Fibroblast of mammary gland (primary cell): ENCODE measurements at places on chromosomes 12 and 14.
A peak's percentile ranks its signal among the peaks of the same experiment; 100 is the strongest.

GRCh38 chr12:53978477-53979356 lies 4.0 kb upstream of the HOTAIR start:
- no peak for DNase-seq

GRCh38 chr14:63155511-63156185 lies 48.6 kb upstream of the RHOJ start:
- DNase-seq = no peak

DNA sequence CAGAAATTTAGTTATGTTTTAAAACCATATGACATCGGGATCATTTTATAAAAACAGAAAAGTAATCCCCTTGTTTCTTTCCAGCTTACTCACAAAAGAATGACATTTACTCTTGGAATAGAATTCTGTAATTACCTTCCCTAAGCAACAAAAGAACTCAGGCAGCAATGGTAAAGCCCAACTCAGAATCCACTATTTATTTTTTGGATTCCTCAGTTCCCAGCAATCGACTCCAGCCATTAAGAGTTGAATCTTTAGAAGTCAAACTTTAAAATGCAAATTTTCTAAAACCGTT lies 65.9 kb downstream of the FOXN3 start:
- DNase-seq = no peak

GRCh38 chr12:116210131-116210530 lies 67.4 kb downstream of the MED13L start:
- no peak for DNase-seq

DNA sequence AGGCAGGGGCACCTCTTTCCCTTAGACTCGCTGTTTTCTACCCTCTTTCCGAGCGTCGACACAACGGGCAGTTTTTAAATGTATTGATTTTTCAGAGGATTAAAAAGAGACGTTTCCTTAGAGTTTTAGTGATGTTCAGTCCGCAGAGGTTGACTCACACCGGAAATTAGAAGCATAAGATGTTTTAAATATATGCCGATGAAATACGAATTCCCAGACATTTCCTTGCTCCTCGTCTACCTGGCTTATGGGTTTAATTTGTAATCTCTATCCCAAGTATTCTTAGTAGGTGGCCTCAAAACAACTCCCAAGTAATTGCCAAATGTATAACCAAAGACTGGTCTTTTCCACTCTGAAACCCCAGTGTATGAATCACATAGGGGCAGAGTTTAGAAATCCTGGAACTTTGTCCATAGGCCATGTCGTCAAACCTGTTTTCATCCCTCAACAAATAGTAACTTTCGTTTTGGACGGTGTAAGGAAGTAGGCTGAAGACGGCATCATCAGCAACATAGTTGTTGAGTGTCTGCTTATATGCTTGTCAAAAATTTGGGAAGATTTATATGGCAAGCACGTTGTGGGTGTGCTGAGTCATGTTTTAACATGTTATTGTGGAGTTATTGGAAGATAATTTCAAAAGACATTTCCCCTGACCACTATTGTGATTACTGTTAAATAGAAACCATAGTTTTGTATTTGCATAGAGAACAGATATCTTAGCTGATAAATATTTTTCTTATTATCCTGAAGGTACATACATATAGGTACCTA lies 824 bp downstream of the TBK1 start:
- DNase-seq = peak; percentile 97

GRCh38 chr14:61033855-61034254 lies 52.8 kb downstream of the SLC38A6 start:
- peak; percentile 28 for DNase-seq

GRCh38 chr12:13100882-13101769 lies 2.3 kb downstream of the GSG1 start:
- peak; percentile 96 for DNase-seq

- peak; percentile 99 for DNase-seq
These were observed 108.3 kb downstream of the CRADD start for GRCh38 chr12:93785249-93786010.

GRCh38 chr12:111438481-111438880 lies 32.8 kb downstream of the SH2B3 start:
- peak; percentile 60 for DNase-seq

DNA sequence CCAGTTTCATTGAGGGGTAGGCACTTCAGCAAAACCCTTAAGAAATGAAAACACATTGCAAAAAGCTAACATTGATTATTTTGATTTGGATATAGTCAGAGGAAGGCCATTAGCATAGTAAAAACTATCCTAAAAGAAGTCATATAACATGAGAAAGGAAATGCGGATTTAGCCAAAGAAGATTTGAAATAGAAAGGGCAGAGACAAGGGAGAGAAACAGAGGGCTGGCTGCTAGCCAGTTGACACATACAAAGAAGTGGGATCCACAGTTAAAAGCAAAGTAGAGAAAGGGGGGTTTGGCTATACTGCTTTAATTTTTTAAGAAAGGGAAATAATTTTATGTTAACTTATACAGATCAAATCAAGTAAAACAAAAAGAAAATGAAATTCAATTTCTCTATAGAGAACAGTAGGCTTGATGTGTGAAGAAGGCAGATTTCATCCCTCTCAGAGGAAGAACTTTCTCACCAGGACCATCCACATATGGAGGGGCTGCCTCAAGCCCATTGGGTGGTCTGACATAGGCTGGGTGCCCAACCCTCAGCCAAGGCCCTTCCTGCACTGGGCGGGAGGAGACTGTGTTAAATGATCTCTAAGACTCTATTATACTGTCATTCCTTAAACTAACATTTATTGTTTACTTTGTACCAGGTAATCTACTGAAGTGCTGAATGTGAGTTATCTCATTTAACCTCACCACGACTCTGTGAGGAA lies 420.3 kb downstream of the CCDC91 start:
- DNase-seq = no peak

- DNase-seq = no peak
These were observed 58.1 kb upstream of the CCND2 start for GRCh38 chr12:4215229-4216186.

DNA sequence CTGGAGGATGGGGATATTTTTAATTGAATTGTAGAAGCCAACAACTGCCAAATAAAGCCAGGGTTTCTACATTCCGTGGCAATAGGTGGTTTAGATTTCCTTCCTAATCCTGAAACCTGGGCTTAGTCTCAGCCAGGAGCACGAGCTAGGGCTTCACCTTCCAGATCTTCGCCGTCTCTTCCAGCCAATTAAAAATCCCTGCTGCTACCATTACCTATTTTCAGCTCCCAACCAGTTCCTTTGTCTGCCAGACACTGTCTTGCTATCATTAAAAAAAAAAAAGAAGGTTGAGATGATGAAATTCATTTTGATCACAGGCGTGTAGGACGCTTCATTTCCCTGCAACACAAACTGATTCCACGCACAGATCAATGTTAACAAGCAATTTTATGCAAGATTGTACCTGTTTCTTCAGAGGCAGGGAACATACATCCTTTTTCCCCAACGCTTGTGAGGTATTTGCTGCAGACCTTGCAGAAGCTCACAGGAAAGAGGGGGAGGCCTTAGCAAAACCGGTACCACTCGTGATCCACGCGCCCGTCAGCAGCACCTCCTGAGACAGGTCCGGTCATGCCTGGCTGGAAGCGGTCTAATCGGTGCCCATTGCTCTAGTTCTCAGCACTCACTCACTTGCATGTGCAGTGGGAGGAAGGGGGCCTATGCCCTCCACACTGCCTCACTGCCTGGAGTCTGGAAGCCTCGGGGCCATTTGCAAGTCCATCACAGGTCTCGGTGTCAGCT lies 65.1 kb downstream of the SLC6A12 start:
- DNase-seq = no peak

- no peak for DNase-seq
These were observed 76.7 kb upstream of the RFLNA start for GRCh38 chr12:124218243-124218560.

DNA sequence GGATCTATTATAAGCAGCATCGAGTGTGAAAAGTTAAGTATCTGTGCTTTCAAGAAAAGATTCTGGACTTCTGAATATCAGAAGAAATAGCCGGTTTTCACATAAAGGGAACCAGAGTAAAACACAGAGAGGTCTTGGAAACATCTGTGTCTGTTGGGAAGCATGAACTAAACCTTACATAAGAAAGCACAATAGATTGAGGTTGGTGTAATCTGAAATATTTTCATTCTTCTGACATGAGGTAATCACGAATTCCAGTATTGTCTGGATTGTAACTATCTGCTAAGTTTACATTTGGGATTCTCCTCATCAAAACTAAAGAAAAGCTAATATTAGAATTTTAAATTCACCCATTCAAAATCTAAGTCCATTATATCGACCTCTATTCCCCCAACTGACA lies 161.3 kb downstream of the CPNE8 start:
- peak; percentile 33 for DNase-seq

DNA sequence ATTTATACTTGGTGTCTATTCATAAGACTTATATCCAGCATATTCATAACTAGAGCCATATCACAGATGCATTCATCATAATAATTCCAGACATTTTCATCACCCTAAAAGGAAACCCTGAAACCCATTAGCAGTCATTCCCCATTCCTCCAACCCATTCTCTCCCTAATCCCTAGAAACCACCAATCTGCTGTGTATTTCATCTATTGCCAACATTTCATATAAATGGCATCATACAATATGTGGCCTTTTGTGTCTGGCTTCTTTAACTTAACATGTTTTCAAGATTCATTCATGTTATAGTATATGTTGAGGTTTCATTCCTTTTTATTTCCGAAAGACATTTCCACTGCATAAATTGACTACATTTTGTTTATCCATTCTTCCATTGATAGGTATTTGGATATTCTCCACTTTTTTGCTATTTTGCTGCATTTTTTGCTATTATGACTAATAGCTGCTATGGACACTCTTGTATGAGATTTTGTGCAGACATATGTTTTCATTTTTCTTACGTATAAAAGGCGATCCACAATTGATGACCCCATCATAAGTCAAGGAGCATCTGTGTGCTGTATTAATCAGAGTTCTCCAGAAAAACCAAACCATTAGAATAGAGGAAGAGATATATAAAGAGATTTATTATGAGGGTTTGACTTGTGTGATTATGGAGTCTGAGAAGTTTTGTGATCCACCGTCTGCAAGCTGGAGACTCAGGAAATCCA lies 5.1 kb upstream of the OAS2 start:
- peak; percentile 65 for DNase-seq

DNA sequence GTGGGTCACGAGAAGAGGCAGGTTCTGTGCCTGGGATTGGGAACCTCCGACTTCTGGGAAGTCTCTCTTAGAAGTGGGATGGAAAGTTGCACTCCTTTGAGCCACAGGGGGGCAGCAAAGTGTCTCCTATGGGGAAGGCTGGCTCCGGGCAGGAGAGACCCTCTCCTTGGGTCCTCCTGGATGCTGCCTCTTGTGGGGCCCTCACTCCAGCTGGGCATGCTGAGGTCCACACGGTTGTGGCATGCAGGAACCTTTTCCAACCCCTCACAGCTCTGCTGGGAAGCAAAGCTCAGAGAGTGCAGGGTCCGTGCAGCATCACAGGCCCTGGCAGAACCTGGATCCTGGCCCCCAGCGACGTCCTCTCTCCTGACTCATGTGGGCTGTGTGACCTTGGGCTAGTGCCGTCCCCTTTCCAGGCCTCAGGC lies 17.4 kb downstream of the SDSL start:
- peak; percentile 28 for DNase-seq

GRCh38 chr12:43805149-43805859 lies 813 bp downstream of the TWF1 start:
- peak; percentile 8 for DNase-seq

GRCh38 chr14:55689981-55690871 lies 110.2 kb downstream of the KTN1 start:
- no peak for DNase-seq

DNA sequence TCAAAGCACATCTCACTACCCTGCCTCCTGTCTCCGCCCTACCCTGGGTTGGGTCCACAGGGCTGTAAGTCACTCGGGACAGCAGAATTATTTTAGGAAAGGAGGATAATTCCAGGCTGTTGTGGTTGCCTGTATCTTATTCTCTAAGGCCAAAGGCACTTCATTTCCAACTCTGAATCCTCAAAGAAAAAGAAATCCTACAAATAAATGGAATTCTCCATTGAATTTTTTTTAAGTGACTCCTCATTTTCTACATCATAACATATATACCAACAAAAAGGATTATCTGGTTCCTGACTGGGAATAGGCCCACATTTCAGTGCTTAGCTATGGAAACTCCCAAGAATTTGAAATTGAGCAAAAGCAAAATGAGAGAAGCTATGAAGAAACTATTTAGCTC lies 186.4 kb downstream of the ITPR2 start:
- DNase-seq = no peak

GRCh38 chr12:121468499-121468801 lies 68.5 kb downstream of the RNF34 start:
- DNase-seq = peak; percentile 59

DNA sequence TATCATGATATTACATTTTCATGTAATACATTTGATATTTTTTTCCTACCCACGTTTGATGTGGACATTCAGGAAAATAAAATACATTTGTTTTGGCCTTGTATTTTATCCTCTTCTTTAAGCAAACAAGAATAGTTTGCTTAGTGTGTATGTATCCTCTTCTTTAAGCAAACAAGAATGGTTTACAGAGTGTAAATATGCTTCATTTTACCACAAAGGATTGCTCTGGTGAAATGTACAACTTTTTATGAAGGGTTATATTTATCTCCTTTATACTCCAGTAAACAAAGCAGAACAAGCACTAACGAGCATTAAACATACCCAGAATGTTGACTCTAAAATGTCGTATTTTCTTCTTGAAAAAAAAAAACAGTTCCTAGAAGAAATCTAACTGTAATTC lies 244.7 kb downstream of the KCNH5 start:
- DNase-seq = no peak

GRCh38 chr12:103632554-103633216 lies 45.6 kb downstream of the STAB2 start:
- DNase-seq = peak; percentile 58

DNA sequence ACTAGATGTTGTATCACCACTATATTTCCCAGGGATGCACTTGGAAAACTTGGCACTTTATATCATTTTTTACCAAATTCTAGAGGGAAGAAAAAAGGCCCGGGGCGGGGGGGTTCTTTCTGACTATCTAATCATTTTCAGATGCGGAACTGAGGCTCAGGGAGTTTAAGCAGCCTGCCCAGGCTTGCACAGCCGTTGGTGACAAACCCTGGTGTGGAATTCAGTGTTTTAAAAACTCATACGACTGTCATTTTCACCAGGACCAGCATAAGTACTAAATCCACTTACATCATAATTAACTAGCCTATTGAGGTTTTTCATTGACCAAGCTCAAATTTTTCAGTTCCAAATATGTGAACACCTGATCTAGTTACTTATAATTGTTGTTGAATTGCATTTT lies 181.0 kb downstream of the IPO8 start:
- DNase-seq = no peak

DNA sequence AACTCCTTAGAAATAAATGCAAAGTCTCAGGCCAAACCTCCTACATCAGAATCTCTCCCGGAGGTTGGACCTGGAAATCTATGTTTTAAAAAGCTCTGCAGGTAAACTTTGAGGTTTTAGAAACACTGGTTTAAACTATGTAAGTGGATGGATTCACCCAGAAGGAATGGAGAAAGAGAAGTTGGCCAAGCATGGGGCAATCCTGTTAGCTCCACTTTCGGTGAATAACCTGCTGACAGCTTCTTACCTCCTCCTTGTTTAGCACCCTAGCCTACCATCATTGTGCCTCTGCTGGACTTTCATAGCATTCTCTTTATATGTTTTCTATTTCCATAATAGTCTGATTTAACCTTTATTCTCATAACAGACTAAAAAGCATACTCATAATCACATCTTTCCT lies 3.0 kb upstream of the ARHGDIB start:
- no peak for DNase-seq

GRCh38 chr14:71021347-71022011 lies 114.2 kb downstream of the PCNX1 start:
- peak; percentile 88 for DNase-seq

- no peak for DNase-seq
These were observed 211.4 kb downstream of the PHETA1 start for GRCh38 chr12:111157486-111157885.
